Fibroblast of the aortic adventitia (primary cell): ENCODE measurements at places on chromosomes 16 and 17. TPM values are rescaled to one million over a fixed set of nuclear protein-coding genes. Genes with fewer than 3 reads are reported as not detected.

DNA sequence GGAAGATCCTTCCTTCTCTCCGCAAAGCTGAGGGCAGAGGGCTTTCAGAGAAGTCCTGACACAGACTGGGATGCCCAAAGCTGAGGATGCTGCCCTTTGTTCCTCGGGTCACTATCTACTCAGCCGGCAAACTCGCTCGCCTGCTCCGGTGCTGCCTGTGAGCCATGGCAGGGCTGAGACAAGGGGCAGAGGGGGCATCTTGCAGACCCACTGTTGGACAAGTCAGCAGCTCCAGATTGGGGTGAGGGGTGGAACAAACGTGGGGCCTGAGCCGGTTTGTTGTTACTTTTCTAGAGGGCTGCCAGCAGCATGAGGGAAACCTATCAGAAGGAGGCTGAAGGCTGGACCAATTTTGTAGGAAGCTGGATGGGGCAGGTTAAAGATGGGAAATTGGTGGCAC, 47.1 kb upstream of the PIK3R6 start:
- DNase-seq: no peak

DNA sequence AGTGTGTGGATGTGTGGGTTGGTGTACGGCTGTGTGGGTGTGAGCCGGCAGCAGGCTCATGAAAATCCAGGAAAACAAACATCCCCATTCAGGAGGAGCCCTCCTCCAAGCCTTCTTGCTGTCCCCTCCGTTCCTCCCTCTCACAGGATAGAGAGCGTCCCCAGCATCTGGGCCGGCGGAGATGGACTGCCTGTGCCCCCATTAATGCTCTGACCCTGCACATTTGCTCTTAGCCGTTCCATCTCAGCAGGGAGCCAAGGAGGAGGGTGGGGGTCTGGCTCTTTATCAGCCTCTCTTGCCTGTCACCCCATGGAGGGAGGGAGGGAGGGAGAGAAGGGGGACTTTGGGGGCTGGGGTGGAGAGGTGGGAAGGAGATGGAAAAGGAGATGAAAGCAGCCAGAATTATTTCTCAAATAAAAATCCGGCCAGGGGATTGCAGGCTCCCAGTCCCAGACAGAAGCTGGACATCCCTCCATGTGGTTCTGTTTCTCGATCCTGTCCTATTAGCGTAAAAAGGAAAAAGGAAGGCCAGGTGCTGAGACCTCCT, 240.0 kb upstream of the ZFHX3 start:
- no peak for DNase-seq

DNA sequence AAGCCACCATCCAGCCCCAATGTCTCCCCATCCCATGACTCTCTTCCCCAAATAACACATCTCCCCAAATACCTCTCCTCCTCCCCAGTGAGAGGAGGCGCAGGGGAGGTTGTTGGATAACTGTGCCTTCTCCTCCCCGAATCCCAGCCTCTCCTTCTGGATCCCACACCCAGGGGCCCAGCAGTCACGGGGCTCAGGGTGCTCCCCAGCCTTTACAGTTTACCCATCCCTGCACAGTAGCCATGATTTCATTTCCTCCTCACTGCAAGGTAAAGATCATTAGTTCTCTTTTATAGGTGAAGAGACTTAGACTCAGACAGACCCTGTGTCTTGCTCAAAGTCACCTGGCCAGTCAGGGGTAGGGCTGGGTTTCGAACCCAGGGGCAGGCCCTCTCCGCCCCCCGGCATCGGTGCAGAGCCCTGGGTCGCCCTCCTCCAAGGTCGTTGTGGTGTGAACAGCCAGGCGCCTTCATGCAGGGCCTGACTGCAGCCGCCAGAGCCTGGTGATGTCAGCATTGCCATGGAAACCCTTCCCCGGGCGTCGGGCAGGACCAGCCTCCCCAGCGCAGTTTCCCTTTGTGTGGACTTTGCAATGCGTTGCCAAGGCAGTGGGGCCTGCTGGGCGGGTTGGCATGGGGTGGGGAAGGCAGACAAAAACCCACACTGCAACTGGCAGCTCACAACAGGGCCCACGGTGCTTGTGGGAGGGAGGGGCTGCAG, 53.3 kb upstream of the TOB1 start:
- DNase-seq: peak; percentile 80

- DNase-seq: no peak
These were observed 163.0 kb upstream of the CDH5 start for GRCh38 chr16:66203476-66203875.

DNA sequence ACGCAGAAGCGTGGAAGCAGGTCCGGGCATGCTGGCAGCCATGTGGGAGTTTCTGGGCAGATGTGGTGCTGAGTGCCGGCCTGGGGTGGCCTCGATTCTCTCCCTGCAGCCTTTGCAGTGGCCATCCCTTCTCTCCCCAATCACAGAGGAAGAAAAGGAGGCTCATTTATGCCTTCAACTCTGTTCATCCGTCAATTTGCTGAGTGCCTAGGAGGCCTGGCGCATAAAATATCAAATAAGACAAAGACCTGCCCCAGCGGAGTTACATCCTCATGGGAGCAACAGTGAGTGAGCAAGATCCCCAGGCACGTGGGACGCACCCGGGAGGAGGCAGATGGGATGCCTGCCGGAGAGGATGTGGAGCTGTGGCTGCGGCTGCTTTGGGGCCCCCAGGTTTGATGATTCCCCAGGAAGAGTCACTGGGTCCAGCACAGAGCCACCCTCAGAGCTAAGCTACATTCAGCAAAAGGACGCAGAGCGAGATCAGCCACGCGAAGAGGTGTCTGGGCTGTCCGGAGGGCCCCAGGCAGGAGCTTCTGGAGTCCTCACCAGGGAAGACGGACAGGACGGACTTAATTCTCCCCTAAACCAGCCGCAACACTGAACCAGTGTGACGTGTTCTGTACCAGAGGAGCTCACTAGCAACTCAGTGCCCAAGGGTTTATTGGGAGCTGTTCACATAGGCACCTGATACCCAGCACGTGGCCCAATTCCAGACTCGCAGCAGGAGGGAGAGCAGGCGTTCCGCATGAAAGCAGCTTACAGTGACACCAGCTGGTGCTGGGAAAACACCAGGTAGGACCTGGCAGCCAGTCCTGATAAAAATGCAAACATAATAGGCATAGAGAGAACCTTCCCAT, 11.3 kb downstream of the CA5A start:
- no peak for DNase-seq

- no peak for DNase-seq
These were observed 178.2 kb upstream of the RPH3AL start for GRCh38 chr17:530851-531250.

GRCh38 chr17:47670064-47670463, 20.3 kb downstream of the KPNB1 start:
- DNase-seq: no peak

GRCh38 chr16:58332997-58333700, 38.3 kb upstream of the PRSS54 start:
- no peak for DNase-seq

The DOC2B gene
- not detected in 2 replicates for total RNA-seq

GRCh38 chr17:37527249-37527851, 37.7 kb downstream of the DUSP14 start:
- DNase-seq: peak; percentile 65

The TEKT5 gene
- total RNA-seq: 0.09 TPM in 1 of 2 replicates, not detected in the other

The RBL2 gene
- 46.2 and 50.2 TPM in 2 replicates for total RNA-seq

DNA sequence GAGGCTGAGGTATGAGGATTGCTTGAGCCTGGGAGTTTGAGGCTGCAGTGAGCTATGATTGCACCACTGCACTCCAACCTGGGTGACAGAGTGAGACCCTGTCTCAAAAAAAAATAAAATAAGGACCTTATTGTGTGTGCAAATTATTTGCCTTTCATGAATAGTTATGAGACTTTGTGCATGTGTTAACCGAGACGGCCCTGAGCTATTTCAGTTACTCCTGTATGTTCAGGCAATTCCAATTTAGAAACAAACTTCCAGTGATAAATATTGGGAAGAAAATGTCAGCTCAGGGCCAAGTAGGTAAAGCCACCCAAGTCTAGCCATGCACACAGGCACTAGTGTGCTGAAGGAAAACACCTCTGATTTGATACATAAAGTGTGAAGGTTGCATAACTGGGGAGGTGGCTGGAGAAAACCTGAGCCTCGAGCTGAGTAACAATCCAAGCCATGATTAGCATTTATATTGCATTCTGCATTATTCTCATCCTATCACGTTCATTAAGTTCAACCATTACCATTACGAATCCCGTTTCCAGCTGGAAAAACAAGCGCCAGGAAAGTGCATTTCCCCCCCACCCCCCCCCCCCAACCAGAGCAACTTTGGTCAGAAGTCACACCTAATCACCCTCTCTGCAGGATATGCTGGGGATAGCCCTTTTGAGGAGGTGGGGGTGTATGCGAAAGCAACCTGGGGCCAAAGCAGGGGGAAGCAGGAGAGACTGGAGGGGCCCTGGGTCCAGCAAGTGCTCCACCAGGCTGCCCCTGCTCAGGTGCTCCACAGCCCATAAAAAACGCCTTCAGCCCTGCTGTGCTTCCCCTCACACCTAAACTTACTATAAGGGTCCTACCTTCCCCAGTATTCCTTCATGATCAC, 18.6 kb upstream of the ENDOV start:
- DNase-seq: no peak

DNA sequence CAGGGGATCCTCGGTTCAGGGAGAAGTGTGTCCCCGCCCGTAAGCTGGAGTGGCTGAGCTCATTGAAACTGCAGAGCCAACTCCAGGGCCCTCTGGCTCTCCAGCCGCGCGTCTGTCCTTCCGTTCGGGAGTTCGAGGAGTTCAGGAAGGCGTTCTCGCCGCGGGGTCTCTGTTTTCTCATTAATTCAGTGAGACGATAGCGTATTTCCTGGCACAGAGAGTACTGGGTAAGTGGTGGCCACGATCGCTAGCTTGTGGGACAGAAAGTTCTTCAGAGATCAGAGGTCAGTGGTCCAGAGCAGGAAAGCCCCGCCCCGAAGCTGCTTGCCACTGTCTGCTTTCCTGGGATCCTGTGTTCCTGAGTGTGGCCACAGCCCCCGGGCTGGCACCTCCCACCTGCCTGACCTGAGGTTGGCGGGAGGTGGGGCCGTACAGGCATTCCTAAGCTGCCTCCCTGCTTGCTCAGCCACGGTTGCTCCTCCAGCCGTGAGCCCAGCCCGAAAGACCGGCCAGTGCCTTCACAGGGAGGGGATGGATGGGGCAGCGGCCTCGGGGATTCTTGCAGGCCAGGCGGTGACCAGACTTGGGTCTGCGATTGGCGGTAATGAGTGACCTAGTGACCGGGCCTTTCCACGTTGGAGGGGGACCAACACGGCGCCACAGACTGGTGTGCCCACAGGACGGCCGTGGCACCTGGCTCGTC, 8.9 kb downstream of the BAIAP2 start:
- peak; percentile 27 for DNase-seq

The HCRT gene
- not detected in 2 replicates for total RNA-seq

- DNase-seq: no peak
These were observed 41.4 kb upstream of the PIRT start for GRCh38 chr17:10879190-10879836.

The RPS6KB1 gene
- total RNA-seq: 23.2 and 23.9 TPM in 2 replicates

GRCh38 chr17:66605541-66605940, 229.4 kb upstream of the CACNG5 start:
- DNase-seq: peak; percentile 14

GRCh38 chr16:28106467-28107215, 43.1 kb upstream of the GSG1L start:
- no peak for DNase-seq

DNA sequence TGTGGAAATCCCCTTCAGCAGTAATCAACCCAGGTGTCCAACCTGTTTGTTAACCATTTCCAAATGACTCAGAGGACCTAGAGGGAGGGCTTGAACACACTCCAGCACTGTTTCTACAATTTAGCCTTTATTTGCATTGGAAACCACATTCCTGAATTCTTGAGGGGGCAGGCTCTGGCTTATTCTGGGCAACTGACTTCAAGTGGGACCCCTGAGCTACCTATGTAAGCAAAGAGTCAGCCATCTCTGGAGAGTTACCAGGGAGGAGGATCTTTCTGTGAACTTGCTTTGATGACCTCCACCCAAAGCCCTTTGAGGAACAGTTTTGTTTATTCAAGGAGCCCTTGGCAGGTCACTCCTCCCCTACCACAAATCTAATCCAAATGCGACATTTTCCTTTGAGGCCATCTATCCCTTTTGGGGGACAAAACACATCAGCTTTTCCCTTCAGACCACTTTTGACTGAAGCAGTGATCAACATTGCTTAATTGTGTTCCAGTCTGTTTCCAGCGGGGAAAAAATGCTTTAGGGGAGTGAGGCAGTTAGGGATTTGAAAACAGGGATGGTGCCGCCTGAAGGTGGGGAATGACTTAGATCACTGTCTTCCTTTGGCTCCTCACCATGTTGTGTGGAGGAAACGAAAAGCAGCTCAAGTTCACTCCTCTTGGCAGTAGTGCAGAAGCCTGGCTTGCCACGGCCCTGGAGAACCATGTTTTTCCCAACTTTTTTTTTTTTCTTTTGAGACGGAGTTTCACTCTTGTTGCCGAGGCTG, 46.2 kb downstream of the TUBD1 start:
- peak; percentile 93 for DNase-seq

The TMC7 gene
- 0.41 and 1.5 TPM in 2 replicates for total RNA-seq

DNA sequence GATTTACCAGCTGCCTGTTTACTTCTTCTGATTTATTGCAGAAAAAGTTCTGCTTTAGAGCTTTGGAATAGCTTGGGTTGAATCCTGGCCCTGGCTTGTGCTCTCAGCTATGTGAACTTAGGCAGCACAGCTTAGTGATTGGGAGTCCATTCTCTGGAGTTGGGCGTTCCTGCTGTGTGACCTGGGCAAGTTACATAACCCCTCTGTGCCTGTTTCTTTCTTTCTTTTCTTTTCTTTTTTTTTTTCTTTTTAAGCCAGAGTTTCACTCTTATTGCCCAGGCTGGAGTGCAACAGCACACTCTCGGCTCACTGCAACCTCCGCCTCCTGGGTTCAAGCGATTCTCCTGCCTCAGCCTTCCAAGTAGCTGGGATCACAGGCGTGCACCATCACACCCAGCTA, 51.5 kb upstream of the AQP8 start:
- no peak for DNase-seq

DNA sequence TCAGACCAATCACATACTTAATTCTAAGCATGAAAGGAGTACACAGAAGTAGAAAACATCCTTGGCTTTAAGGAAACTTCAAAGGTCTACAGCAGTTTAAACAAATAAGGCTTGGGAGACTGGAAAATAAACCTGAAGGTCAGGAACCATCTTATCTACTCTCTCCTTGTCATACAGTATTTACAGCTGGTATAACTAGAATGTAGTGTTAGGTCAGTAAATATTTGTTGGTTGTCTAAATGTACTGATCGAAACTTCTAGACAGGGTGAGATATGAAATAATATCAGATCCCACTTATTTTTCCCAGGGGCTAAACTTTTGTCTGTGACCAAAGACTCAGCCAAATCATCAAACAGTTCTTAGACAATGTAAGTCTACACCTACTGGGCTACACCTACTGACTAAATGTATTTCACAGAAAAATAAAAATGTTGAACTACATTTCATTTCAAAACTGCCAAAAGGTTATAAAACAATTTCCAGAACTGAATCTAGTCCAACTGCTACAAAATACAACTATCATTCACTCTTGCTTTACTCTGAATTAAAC, 27.1 kb upstream of the TMEM97 start:
- DNase-seq: no peak
